ENCODE measurements at places on chromosomes 16 and 17.

DNA sequence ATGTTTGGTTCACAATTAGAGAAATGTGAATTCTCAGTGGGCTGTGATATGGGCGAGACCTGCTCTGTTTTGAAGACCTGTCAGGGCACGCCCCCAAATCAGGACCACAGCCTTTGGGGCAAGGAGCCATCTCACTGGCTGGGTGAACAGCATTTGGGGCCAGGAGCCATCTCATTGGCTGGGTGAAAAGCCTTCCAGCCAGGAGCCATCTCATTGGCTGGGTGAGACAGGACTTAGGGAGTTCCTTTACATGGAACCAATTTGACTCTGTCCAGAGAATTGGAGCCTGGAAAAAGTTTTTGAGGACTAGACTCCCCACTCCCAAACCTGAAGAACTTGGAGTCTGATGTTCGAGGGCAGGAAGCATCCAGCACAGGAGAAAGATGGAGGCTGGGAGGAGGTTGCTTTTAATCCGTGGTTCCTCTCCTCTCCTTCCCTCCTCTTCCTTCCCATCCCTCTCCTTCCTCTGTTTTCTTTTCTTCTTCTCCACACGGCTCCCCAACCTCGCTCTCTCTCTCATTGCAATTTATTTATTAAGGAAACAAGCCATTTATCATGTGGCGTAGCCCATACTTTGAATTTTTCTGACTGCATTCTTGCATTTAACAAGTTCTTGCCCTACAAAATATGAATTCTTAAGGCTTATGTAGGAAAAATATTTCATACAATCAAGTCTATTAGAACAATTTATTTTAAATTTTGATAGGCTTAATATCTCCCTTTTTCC, 19.7 kb downstream of the FOXL1 start:
- no peak for DNase-seq

GRCh38 chr16:2194852-2195321, 1.5 kb downstream of the CASKIN1 start:
- peak; percentile 5 for DNase-seq

- DNase-seq, result no peak
Observed at GRCh38 chr17:3985846-3986245, 21.6 kb upstream of the ATP2A3 start.

DNA sequence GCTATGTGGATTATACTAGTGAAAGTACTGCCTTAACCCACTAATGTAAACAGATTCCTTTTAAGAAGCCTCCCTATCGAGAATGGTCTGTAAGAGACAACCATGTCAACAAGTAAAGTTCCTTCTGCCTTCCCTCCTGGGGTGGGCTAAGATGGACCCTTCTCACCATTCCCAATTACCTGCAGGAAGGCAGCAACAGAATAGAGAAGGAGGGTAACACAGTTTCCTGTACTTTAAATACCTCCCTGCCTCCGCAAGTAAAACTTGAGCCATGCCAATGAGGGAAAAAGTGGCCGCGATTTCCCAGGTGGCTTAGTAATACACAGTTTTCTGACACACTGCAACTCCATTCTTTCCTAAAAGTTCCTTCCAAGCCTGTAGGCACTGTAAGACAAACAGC, 45.2 kb downstream of the TOX3 start:
- DNase-seq, result no peak

DNA sequence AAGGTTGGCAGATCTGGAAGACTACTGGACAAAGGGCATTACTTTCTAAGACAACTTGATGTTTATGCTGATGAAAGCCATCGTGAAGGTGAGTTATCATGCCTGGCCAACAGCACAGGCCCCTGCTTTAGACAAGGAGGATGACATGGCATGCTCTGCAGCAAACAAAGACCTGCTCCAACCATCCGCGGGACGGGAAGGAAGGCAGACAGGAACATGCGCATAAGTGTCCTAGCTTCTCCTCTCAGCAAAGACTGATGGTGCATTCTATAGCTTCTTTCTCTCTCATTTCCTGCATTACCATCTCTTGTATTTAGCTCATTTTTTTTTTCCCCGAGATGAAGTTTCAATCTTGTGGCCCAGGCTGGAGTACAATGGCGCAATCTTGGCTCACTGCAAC, 5.4 kb downstream of the NPLOC4 start:
- no peak for DNase-seq

DNA sequence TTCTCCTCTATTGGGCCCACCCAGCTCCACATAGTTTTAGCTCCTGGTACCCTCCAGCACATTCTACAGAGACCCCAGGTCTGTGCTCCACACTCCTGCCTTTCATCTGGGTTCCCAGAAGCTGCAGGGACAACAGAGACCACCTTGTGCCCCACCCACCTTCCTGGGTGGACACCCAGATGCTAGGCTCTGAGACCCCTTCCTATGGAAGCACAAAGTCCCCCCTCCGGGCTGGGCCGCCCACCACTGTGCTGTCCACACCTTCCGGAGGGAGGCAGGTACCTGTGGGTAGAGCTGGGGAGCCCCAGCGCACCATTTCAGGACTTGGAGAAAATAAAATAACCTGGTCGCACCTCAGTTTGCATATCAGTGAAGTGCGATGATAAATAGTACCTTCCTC, 224.9 kb upstream of the FOXF1 start:
- DNase-seq, result no peak

GRCh38 chr16:55706739-55707384, 51.1 kb downstream of the SLC6A2 start:
- DNase-seq, result no peak

- no peak for DNase-seq
Observed at GRCh38 chr16:9328411-9328810, 237.0 kb downstream of the HAPSTR1 start.

All from GDM1 (cell line).